ENCODE measurements at places on chromosomes 1 and 21.

GRCh38 chr1:193677874-193678273, 491.5 kb upstream of the B3GALT2 start:
- DNase-seq = no peak

- DNase-seq = peak; percentile 81
Measured at GRCh38 chr1:226863446-226863845, 7.0 kb upstream of the PSEN2 start.

GRCh38 chr1:106061586-106062495, 994.6 kb upstream of the PRMT6 start:
- DNase-seq = no peak

GRCh38 chr1:180365039-180365438, 135.0 kb downstream of the LHX4 start:
- DNase-seq = peak; percentile 38
